Activated T-helper 1 cell treated with Interleukin-2 at 50 U/mL for 16 hours (primary cell): ENCODE measurements at places on chromosomes 11 and 22.

DNA sequence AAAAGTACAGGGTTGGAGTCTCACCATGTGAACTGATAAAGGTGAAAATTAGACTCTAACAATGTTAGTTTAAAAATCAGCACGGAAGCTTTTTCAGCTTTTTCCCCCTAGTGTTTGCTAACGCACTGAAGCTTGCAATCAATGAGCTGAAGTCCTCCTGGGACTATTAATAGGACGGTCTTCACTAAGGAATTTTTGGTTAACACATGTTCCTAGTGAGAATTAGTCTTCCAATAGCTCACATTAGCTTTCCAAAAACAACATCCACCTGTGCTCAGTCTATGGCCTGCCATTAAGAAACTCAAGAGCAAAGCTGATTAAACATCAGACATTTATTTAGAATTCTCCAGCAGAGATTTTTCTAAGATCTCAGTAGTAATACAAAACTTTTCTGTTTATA, 26.7 kb upstream of the DDI1 start:
- DNase-seq, result no peak

GRCh38 chr11:58000699-58001098, 23.0 kb upstream of the OR9Q1 start:
- DNase-seq, result no peak

GRCh38 chr11:986270-986951, 50.1 kb downstream of the MUC6 start:
- DNase-seq, result no peak

DNA sequence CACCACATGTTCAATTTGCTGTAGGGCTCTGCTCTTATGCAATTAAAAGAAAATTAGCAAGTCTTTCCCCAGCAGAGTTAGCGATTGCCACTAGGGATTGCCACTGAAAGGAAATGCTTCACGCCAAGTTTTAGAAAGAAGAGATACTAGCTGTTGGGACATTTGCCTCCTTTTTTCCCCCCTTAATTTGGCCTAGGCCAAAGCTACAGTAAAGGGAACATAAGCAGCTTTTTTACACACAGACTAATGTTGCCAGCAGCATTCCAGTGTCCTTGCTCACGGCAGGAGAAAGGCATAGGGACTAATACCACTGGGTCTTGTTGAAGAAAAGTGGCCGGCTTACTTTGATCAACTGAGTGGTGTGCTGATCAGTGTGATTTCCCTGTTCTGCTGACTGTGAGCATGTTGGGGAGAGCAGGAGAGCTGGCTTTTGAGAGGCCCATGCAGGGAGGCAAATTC, 71.2 kb downstream of the PHF21A start:
- DNase-seq, result no peak

DNA sequence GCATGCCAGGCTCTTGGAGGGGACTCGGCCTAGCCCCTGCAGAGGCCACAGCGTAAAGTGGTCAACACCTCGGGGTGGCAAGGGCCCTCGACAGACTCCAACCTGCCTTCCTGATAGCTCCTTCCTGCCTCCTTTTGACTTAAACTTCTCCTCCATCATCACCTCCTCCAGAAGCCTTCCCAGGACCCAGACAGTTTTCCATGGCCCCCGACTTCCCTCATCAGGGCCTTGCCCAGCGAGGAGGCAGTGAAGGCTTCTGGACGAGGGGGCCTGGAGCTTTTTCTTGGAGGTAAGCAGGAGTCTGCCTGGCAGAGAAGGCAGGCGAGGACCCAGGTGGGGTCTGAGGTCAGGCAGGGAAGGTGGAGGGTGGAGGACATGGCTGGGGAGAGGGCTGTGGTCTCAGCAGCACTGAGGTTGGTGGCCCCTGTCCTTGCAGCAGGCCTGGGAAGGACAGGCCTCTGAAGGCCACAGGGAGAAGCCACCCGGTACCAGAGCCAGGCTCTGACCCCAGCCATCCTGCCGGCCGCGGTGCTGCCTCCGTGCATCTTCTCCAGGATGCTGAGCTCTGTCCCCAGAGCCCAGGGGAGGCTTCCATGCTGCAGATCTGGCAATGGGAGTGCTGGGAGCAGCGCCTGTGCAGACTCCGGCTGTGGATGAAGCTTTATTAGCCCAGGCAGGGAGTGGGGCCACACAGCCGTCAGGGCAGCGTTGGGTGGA, 81.4 kb downstream of the WNT7B start:
- no peak for DNase-seq

GRCh38 chr11:48049036-48049435, 68.7 kb downstream of the PTPRJ start:
- DNase-seq, result no peak

DNA sequence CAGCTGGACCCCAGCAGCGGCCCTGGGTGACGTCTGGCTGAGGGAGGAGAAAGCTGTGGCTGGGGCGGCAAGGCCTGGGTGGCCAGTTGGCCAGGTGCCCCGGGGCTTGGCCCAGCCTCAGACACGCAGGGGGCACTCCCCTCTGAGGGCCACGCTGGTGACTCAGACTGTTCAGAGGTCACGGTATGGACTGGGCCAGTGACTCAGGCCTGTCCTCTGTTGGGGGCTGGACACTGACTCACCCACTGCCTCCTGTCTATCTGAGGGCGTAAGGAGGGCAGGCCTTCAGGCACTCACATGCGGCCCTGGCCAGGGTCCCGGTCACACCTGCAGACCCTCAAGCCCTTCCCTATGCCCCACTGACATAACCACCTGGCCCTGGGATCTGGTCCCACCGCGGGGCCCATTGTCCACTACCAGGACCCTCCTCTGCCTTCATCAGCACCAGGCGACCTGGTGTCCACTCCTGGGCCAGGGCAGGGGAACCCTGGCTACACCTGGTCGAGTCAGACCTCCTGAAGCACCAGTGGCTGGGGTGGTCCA, 3.7 kb upstream of the MUC5AC start:
- no peak for DNase-seq

DNA sequence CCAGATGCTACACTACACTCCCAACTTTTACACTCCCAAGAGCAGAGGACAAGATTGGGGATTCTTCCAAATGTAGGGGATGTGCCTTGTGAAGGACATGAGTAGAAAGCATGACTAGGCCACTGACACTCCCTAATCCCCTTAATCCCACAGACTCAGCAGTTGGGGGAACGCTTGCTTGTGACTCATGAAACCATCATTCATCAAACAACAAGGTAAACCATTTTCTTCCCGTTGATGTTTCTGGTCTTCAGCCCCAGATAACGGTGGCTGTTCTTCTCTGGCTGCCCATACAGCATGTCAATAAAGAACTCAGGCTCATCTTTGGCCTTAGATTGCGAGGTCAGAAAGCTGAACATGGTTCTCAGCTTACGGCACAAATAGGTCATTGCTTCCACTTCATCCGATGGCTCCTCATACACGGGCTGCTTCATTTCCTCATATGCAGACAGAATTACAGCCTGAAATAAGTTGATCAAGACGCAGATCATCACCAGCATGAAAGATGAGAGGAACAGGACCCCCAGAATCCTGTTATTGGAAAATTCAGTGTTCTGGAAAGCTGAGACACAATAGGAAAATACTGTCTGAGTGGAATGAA, 6.4 kb upstream of the CDPF1 start:
- DNase-seq, result no peak

- DNase-seq, result no peak
These were observed 6.8 kb upstream of the CAT start for GRCh38 chr11:34431979-34432378.

GRCh38 chr11:69343401-69344321, 49.7 kb downstream of the MYEOV start:
- DNase-seq, result no peak

- no peak for DNase-seq
These were observed at the start of gene FAM181B for GRCh38 chr11:82733444-82734119. FAM181B (minus strand) TSS chr11:82733864; CDS start chr11:82733729, 135 bp downstream.

- no peak for DNase-seq
These were observed 138.0 kb upstream of the POU2AF2 start for GRCh38 chr11:111107501-111107900.

GRCh38 chr11:94788396-94788795, 20.2 kb downstream of the AMOTL1 start:
- DNase-seq, result no peak

DNA sequence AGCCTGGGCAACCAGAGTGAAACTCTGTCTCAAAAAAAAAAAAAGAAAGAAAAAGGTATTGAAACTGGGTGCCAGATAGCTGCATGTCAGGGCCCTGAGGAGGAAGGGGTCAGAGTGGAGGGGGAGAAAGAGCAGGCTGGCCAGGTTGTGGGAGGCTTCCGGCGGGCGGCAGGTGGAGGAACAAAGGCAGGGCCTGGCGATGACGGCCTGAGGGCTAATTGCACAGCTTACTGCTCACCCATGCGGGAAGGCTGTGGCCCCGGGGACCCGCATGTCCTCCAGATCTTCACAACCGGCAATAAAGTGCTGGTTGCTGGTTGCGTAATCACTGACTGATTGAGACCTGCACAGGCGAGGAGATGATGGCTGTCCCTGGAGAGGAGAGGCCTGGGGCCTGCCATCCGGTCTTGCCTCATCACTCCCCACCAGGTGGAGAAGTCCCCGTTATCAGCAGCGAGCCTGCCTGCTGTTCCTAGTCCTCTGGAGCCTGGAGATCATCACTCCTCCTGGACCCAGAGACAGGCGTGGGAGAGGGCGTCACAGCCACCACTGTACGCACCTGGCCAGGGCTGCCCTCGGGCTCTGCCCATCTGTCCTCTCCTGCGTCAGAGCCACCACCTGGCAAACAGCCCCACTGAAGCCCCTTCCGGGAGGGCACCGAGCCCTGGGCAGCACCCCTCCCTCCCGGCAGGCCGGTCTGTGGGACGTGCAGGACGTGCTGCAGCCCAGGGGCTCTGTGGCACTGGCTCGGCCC, 18.7 kb downstream of the H19 start:
- no peak for DNase-seq

DNA sequence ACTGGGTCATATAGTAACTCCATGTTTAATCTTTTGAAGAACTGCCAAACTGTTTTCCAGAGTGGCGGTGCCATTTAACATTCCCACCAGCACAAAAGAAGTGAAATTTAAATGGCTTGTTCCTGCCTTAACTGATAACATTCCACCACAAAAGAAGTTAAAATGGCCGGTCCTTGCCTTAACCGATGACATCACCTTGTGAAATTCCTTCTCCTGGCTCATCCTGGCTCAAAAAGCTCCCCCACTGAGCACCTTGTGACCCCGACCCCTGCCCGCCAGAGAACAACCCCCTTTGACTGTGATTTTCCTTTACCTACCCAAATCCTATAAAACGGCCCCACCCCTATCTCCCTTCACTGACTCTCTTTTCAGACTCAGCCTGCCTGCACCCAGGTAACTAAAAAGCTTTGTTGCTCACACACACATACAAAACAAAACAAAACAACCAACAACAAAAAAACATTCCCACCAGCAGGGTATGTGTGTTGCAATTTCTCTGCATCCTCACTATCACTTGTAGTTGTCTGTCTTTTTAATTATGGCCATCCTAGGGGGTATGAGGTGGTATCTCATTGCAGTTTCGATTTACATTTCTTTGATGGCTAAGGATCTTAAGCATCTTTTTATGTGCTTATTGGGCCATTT, 109.0 kb downstream of the FAR1 start:
- DNase-seq, result no peak

GRCh38 chr22:48205161-48205560, 1442.7 kb downstream of the TBC1D22A start:
- DNase-seq, result no peak
